ENCODE measurements at places on chromosomes 7 and 10. TPM values are rescaled to one million over a fixed set of nuclear protein-coding genes. Genes with fewer than 3 reads are reported as not detected.

DNA sequence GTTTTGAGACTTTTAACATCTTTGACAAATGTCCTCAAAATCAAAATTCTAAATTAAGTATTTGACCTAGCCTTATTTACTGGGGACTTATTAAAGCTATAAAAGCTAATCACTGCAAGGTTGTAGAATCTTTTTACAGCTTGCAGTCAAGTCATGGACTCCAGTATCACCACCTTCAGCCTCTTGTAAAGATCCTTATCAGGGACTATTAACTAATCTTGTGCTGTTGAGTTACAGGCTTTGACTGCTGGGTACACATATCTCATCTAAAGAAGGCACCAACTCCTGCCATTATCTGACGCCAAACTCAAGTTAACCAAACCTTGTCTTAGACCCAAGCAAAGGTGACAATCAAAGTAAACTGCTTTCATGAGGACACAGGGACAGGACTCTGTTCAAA is 621.0 kb upstream of the IGFBP3 start:
- DNase-seq, result no peak

DNA sequence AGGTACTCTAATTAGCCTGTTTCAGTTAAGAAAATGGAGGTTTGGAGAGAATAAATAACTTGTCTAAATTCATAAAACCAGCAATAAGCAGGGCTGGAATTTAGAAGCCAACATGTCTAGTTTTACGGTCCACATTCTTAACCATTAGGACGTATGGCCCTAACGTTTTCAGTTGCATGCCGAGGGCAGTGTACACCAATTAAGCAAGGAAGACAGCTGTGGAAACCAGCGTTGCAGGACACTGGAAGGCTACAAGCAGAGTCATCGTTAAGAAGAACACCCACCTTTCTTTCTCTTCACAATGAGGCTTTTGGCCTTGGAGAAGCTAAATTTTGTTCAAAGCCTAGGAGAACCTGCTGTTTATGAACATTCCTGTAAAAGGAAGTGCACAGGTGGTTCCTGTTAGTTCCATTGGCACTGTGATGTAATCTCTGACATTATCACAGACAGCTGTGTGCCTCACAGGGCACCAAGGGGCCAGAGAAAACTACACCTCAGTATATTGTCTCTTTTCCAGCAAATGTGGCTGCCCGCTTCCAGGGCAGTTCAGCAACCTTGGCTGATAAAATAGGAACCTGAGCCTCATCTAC is 21.0 kb downstream of the MPP7 start:
- no peak for DNase-seq

- no peak for DNase-seq
These were observed at the start of gene PTF1A for GRCh38 chr10:23191764-23192711. Gene PTF1A (plus strand): TSS chr10:23192312. CDS start chr10:23192531, 219 bp downstream.

ANKRD2 gene
- not detected for total RNA-seq

DNA sequence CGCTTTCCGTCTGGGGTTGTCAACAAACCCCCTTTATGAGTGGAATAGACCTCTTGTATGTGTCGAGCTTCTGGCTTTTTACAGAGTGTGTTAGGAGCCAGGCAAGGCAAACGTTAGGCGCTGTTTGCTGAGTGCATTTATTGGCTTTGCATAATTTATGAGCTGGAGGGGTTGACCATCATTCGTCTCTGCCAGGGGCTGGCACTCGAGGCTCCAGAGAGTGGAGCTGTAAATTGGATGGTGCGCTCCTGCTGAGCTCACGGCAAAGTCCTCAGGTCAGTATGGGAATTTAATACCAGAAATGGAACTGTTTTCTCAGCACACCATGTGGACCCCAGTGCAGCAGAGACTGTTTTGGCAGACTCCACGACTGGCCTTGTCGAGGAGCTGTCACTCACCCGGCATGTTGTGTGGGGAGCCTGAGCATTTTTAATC is 699.4 kb upstream of the GALNT17 start:
- no peak for DNase-seq

DNA sequence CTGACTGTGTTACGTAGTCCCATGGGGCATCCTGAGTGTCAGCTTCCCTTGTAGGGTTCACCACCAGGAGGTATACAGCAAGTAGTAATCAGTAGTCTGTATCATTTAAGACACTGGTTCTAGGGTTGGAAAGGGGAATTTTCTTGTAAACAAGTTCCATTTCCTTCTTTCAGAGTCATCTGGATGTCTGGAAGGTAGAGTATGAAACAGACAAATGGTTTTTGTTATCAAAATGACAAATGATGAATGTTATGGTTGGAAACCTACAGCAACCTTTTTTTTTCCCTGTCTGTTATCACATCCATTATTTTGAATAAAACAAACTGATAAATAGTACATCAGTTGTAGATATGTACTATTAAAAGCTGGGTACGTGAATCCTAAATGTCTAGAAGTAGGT is 19.1 kb downstream of the SEMA3A start:
- no peak for DNase-seq

DNA sequence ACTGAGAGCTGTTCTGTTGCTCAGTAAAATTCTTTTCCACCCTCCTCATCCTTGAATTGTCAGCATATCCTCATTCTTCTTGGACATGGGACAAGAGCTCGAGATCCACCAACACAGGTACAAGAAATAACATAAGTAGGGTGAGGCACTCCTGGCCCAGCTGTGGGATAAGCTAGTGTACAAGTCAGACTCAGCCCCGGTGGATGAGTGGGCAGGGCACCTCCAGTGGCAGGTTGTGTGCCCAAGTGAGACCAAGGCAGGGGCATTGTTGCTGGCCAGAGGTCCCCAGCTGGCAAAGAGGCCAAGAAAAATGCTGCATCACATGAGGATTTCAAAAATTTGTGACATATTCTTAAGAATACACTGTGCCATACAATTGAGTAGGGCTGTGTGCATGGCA is 402.0 kb upstream of the ZWINT start:
- DNase-seq, result no peak

- no peak for DNase-seq
These were observed 555.1 kb upstream of the POT1 start for GRCh38 chr7:125484755-125485154.

DNA sequence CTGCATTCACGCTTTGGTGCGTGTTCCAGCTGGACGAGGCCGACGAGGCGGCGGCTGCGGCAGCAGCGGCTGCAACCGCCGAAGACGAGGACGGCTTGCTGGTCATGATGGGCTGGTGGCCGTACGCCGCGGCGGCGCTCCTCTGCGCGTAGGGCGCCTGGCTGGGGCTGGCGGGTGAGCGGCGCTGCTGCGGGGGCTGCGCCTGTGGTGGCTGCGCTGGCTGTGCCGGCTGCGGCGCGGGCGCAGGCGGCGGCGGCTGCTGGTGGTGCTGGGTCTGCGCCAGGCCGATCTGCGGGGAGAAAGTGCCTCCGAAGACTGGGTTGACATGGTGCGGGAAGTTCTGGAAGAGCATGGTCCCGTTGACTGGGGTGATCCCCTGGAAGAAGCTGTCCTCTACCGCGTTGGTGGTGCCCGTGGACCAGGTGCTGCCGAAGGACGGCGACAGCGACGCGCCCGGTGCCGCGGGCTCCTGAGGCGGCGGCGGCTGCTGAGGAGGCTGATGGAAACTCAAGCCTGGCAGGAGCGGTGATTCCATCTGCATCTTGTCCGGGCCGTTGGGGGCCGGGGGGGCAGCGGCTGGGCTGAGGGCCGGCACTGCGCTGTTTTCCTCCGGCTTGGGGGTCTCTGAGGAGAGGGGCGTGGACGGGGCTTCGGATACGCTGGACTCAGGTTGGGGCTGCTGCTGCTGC is 51.1 kb downstream of the CPEB3 start:
- DNase-seq, result no peak
